Fibroblast of skin of right biceps (primary cell): ENCODE measurements at places on chromosomes 12 and 14.
A peak's percentile ranks its signal among the peaks of the same experiment; 100 is the strongest.

DNA sequence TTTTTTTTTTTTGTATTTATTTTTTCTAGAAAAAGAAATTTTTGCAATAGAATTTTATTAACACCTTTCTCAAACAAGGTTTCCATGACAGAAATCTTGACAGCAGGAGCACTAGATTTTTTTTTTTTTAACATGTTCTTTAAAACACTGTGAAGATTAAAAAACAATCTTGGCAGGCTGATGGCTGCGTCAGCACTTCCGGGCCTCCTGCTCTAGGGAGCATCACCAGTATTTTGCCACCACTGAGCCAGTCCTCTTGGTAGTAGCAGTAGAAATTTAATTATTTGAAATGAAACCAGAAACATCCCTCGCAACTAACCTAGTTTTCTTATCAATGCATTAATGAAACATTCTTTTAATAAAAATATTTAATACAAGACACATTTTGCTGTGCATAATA is 99.6 kb downstream of the APAF1 start:
- no peak for DNase-seq

- no peak for DNase-seq
Observed at GRCh38 chr14:34742270-34743115, 28.1 kb upstream of the CFL2 start.

GRCh38 chr12:105713606-105714305 is 383.3 kb downstream of the C12orf75 start:
- DNase-seq: no peak

GRCh38 chr12:63977441-63977840 is 132.9 kb downstream of the SRGAP1 start:
- DNase-seq: peak; percentile 42

GRCh38 chr14:35337269-35338255 is 45.4 kb downstream of the PSMA6 start:
- DNase-seq: no peak

GRCh38 chr14:93821051-93821450 is 32.8 kb upstream of the PRIMA1 start:
- DNase-seq: no peak
